ENCODE measurements at places on chromosomes 1 and 21. TPM values are rescaled to one million over a fixed set of nuclear protein-coding genes. Genes with fewer than 3 reads are reported as not detected.

DNA sequence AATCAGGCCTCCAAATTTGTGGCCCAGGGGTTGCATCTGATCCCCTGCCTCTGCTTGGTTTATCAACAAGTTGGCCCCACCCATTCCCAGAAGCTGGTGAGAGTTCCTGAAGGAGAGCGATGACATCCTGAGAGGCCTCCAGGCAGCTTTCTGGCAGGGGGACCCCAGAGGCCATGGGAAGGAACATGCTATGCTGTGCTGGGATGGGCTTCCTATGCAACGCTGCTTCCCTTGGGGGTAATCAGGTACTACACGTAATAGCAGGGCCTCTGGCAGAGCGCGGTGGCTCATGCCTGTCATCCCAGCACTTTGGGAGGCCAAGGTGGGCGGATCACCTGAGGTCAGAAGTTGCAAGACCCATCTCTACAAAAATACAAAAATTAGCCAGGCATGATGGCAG lies 8.4 kb upstream of the MTF1 start:
- no peak overlapping the region for H3K27ac ChIP-seq
- no peaks in the 10 kb centered on the region for H3K4me1 ChIP-seq
- H3K27me3 ChIP-seq = no peaks in the 10 kb centered on the region
- no peak for DNase-seq
- no peak overlapping the region for H3K4me3 ChIP-seq

The NUAK2 gene
- 15.3 TPM for total RNA-seq

DNA sequence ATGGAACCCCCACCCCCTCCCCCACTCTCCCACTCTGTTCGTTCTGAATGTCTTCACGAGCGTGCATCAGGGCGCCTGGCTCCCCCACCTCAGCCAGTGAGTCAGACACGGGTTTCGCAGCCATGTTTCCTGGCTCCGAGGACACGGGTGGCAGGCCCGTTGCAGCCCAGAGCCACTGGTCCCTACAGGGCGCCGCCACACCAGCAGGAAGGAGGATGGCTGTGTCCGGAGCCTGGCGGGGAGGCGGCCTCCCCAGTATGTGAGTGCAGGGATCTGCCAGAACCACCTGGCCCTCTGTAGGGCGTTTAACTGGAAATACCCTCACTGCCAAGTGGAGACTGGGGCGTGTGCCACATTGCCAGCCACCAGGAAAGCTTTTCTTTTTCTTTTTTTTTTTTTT lies 18.5 kb downstream of the CSTB start:
- no peak for DNase-seq
- H3K27ac ChIP-seq = no peak overlapping the region
- H3K27me3 ChIP-seq = no peaks in the 10 kb centered on the region
- H3K36me3 ChIP-seq = peaks cover 51% of the 10 kb centered on the region
- no peaks in the 10 kb centered on the region for H3K4me1 ChIP-seq
- no peak overlapping the region for H3K4me3 ChIP-seq

The OR2G6 gene
- total RNA-seq = not detected

The CSF3R gene
- total RNA-seq = 3.7 TPM

The LDLRAD1 gene
- total RNA-seq = not detected

- DNase-seq = no peak
- H3K36me3 ChIP-seq = peaks cover 15% of the 10 kb centered on the region
- H3K27ac ChIP-seq = no peak overlapping the region
- no peaks in the 10 kb centered on the region for H3K27me3 ChIP-seq
- no peaks in the 10 kb centered on the region for H3K4me1 ChIP-seq
These were observed 141.9 kb downstream of the PEX14 start for GRCh38 chr1:10616696-10617095.

DNA sequence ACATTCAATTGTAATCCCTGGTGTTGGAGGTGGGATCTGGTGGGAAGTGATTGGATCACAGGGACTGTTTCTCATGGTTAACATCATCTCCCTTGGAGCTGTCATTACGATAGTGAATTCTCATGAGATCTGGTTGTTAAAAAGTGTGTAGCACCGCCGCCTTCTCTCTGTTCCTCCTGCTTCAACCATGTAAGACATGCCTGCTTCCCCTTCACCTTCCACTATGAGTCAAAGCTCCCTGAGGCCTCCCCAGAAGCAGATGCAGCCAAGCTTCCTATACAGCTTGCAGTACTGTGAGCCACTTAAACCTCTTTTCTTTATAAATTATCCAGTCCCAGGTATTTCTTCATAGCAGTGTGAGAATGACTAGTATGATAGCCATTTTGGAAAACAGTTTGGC lies 30.1 kb upstream of the TRIM62 start:
- H3K4me3 ChIP-seq = no peak overlapping the region
- H3K27ac ChIP-seq = no peak overlapping the region
- H3K27me3 ChIP-seq = no peaks in the 10 kb centered on the region

- H3K4me1 ChIP-seq = no peaks in the 10 kb centered on the region
- H3K4me3 ChIP-seq = no peak overlapping the region
- no peaks in the 10 kb centered on the region for H3K27me3 ChIP-seq
- no peaks in the 10 kb centered on the region for H3K36me3 ChIP-seq
These were observed 37.7 kb downstream of the SLC30A1 start for GRCh38 chr1:211541278-211541677.

Measured in CD4-positive, alpha-beta T cell (primary cell).